NCI-H1930 (cell line): ENCODE measurements at places on chromosomes 2 and 18.

GRCh38 chr2:37862620-37863019 lies 62.5 kb upstream of the RMDN2 start:
- DNase-seq, result no peak

- DNase-seq, result no peak
Observed at GRCh38 chr2:75284345-75284744, 85.0 kb upstream of the TACR1 start.

DNA sequence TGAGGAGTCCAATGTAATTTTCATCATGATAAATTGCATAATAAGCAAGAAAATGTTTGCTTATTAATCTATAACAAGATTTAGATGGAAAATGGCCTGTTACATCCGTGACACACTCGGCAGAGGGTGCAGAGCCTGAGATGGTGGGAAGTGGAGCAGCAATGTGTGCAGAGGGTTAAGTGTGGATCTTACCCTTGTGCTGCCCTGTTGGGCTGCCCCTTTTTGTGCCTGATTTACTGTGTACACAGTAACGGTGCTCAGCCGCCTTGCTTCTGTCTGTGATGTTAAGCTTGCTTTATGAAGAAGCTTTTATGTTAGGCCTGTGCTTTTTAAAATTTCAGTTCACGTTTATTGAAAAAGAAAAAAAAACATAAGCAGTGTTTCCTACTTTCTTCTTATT lies 220.2 kb upstream of the BOD1L2 start:
- no peak for DNase-seq

DNA sequence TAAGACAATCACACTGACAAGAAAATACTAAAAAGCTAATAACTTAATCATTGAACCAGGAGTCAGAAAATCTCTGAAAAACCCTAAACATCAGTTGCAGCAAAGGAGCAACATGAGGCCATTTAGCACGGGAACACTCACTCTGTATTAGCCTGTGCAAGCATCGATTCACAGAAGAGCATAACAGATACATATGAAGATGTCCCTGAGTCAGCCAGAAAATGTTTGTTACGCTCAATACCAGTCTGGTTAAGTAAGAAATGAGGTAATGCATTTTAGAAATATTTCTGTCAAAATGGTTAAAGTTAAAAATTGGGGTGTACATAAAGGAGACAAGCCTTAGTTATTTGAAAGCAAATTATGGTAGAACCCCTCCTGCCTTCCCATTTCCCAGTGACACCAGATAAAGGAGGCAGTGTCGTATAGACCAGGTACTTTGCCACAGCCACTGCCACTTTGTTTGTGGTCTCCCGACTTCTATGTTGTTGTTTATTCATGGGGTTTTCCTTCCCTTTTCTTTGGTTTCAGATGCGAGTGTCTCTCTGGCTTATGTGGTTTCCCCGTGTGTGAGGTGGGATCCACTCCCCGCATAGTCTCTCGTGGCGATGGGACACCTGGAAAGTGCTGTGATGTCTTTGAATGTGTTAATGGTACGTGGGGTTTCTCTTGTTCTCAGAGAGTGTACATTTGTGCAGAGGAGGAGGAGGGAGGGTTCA lies 108.6 kb downstream of the CRIM1 start:
- DNase-seq, result no peak

GRCh38 chr2:187055463-187055862 lies 206.5 kb upstream of the ZSWIM2 start:
- no peak for DNase-seq

GRCh38 chr2:59701271-59701994 lies 852.0 kb downstream of the BCL11A start:
- no peak for DNase-seq

GRCh38 chr2:219629976-219630695 lies 2.7 kb downstream of the SLC4A3 start:
- DNase-seq, result no peak

DNA sequence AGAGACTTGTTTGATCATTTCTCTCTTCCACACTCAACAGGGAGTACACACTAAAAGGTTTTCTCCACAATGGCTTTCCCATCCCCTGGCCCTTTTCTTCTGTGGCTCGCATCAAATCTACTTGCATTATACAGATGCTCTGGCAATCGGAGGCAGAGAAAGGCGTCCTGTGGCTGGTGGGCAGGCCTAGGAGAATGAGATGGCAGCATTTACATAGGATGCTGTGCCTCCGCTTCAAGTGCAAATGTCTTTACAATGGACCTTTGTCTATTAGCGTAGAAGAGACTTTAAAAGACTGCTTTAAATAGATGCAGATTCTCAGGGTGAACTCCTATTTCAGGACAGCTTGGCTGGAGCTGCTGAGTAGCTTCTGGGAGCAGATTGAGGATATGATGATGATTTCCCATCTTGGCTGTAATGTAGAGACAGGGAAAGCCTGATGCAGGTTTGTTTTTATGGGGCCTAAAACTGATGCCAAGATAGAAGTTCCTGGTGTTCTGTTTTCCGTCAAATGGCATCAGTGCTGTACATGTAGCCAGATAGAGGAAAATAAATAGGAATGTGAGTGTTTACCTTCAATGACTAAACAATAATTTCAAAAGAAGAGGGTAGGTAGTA lies 423.4 kb downstream of the RND3 start:
- DNase-seq, result no peak

DNA sequence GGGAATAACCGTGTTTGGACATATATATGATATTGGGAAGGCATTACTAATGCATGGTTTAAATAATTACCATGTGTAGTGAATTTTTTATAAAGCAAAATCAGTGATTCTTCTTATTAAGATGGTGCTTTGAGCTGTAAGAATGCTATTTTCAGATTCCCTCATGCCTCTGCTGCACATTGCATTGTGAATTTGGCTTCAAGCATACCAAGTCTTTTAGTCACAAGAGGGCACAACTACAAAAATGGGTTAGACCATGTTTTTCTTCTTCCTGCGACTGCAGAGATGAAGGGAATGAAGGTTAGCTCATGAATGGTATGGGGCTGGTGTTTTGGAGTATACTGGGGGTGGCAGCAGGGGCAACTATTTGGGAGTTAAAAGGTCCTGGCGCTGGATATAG lies 320.1 kb downstream of the SLC4A3 start:
- DNase-seq, result no peak

GRCh38 chr2:23657371-23657770 lies 269.6 kb downstream of the ATAD2B start:
- DNase-seq, result no peak

GRCh38 chr18:79910563-79911343 lies 40.7 kb downstream of the SLC66A2 start:
- no peak for DNase-seq

DNA sequence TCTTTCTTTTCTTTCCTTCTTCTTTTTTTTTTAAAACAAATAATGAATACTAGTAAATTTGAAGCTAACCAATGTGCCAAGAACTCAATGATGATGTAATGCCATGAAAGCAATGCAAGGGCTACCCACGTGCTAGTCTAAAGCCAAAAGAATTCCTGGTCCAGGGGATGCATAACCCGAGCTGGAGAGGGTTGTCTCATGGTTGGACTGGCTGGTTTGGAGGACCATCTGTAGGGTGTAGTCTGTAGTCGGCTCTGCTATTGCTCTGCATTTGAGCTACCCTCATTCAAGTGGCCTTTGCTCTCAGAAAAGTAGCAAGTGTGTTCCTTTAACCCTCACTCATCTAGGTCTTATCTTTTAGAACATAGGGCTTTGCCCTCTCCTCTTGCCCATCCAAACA lies 469.6 kb upstream of the CELF4 start:
- no peak for DNase-seq

DNA sequence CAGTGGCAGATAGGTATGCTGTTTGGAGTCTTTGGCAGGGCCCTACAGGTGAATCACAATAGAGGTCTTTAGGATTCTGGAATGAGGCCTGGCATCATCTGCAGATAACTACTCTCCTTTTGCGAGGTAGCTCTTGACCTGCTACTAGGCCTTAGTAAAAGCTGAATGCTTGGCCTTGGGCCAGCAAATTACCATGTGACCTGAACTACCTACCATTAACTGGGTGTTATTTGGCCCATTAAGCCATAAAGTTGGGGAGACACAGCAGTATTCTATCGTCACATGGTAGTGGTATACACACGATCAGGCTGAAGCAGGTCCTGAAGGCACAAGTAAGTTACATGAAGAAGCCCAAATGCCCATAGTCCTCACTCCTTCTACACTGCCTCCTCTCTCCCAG lies 178.2 kb downstream of the PPP1R1C start:
- no peak for DNase-seq

DNA sequence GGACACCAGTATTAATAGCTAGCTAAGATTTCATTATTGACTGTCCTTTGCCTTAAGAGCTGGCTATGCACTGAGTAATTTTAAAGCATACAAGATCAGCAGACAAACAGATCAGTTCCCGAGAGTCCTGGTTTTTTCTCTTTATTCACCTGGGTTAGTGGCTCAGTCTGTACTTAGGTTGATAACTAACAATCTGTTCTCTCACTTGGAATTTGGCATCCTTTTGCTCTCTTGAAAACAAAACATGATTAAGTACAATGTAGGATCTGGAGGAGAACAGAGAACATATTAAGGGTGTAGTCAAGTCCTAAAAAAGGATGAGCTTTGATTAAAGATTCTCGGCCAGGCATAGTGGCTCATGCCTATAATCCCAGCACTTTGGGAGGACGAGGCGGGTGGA lies 16.6 kb downstream of the ARPC2 start:
- DNase-seq, result no peak

GRCh38 chr2:42967959-42968674 lies 175.7 kb upstream of the HAAO start:
- no peak for DNase-seq

DNA sequence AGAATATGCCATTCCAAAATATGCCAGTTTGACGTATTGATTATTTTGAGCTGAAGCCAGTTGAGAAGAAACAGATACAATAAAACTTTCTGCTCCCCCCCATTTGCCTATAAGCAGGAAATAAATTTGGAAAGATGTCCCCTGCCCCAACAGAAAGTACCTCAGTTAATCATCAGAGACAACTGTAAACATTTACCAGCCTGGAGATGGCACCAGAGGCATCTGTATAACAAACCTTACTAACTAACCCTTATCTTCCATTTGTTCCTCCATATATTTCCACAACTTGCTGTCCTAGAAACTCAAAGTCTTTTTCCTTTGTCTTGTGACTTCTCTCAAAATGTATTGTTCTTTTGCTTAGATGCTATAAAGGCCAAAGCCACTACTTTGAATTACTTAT lies 93.8 kb downstream of the AKAIN1 start:
- DNase-seq, result no peak

DNA sequence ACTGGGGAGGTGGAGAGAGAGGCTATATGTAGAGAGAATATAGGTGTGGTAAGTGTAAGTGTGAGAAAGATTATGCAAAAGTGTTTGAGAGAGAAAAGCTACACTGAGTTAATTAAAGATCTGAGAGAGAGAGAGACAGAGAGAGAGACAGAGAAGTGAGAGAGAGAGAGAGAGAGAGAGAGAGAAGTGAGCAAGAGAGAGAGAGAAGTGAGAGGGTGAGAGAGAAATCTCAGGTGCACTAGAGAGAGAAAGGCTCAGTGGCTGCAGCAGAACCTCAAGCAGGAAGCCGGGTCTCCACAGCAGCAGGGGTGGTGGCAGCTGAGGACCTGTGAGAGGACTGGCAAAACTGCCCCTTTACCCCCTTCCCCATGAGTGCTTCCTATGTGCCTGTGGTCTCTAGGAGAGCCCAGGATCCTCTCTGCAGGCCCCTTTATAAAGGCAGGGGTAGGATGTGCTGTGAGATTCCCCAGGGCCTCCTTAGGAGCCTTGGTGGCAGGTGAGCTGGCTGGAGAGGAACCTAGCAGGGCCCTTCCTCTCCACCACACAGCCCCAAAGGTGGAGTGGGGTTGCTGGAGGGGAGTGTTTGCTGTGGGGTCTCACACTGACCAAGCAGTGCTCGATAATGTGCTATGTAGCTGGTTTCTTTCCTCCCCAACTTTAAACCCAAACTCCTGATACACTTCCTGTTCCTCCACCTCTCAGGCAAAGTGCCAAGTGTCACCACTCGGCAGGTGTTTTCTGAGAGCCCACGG lies 52.6 kb downstream of the SLC4A5 start:
- DNase-seq, result no peak

DNA sequence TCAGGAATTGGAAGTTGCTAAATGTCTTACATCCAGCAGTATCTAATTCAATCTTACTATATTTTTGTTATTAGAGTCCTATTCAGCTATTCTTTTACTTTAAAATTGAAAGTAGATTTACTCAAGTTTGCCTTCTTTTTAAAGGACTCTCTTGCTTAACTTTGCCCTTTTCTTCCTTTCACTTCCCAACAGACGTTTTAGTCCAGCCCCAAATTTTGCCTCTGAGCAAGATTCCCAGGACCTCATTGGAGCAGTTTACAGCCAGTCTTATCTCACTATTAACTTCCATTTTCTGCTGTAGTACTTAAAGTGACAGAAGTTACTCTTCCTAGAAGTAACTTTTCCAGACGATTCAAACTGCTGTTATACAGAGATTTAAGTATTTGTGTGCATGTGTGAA lies 1.7 kb upstream of the PRKD3 start:
- no peak for DNase-seq

GRCh38 chr18:79422783-79423165 lies 27.0 kb downstream of the NFATC1 start:
- DNase-seq, result no peak

GRCh38 chr2:192828175-192828574 lies 633.4 kb upstream of the TMEFF2 start:
- no peak for DNase-seq

- no peak for DNase-seq
Observed at GRCh38 chr18:7366597-7366996, 135.7 kb downstream of the LRRC30 start.
